ENCODE measurements at places on chromosomes 2 and 18.

DNA sequence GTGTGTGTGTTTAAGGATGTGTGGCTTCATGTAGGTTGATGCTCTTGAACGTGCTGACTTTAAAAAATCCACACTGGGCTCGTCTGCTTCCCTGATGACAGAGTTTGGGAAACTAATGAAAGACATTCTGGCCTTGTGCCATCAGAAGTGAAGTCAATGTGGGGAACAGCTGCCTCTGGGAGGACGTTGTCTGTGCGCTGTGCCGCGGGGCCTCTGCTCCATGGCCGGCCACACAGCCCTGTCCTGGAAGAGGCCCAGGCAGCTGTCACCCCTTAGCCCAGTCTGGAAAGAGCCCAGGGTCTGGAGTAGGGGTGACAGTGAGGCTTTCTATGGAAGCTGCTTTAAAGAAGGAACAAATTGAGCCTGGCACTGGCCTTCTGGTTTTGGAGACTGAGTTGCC lies 155.8 kb downstream of the SH3RF3 start:
- DNase-seq, result peak; percentile 17

GRCh38 chr2:198383392-198383791 lies 579.0 kb downstream of the PLCL1 start:
- no peak for DNase-seq

GRCh38 chr2:187951470-187952218 lies 340.0 kb upstream of the GULP1 start:
- DNase-seq, result no peak

DNA sequence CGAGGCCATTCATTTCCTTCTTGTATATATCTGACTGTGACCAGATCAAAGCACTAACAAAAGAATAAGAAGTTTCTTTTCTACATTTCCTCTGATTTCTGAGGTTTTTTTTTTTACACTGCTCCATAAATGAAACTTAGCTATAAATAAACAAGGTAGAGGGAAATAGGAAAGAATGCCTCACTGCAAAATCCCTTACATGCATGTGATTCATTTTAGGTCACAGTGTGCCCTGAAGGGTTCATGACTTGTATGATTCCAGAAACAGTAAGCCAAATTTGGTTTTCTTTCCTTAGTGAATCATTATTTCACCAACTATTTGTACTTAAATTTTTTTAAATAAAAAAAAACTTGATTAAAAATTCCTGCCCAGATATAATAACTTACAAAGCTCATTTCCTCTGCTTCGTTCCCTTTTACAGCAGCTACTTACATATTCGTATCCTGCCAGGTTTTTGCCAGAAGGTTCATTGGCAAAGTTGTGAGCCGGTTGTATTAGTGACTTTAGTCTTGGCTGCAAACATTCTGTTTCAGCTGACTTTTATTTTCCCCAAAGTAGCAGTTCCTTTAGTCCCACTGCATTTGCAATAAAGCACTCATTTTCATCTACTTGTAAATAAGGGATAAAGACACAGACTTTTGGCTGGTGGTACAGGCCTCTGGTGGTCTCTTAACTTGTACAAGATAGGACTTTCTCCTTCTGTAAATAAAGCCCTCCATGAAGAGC lies 58.6 kb downstream of the LRP2 start:
- DNase-seq, result no peak

- DNase-seq, result no peak
These were observed 31.5 kb downstream of the EPB41L5 start for GRCh38 chr2:120044336-120044735.

- peak; percentile 87 for DNase-seq
These were observed 377.1 kb upstream of the SLC39A10 start for GRCh38 chr2:195279840-195280427.

DNA sequence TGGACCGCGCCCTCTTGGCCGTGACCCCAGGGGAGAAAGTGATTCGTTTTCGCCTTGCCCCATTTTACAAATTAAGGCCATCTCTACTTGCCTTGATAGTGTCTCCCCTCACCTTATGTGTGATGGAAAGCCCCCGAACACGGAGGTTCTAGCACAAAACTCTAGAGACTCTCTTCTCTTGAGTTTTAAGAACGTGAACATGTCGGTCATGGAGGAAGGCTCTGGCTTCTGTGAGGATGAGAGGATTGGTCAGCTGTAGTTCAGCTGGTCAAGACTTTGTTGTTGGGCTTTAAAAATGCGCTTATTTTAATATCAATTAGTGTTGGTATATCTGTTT lies 828 bp downstream of the DYNC1I2 start:
- DNase-seq, result no peak

DNA sequence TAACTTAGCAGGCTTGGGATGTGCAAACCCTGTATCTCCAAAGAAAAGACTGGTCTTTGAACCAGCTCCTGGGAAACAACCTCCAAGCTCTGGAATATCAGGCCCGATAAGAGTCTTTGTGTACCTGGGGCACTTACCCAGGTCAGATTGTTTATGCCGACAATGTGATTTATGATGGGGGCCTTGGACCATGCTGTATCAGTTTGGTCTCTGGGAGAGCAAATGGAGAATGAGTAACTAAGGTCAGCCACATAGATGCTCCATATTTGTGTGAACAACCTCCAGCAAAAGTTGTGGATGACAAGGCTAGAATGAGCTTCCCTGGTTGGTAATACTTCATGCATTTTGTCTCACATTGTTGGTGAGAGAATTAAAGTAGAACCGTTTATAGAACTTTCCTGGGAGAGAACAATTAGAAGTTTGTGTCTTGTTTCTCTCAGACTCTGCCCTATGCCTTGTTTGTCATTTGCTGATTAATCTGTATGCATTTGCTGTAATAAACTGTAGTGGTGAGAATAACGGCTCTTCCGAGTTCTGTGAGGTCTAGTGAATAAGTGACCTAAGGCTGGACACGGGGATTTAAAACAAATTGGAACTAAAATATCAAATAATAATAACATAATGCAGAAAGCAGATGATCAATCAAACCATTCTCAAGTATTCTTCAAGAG lies 259.1 kb downstream of the XIRP2 start:
- DNase-seq, result no peak

DNA sequence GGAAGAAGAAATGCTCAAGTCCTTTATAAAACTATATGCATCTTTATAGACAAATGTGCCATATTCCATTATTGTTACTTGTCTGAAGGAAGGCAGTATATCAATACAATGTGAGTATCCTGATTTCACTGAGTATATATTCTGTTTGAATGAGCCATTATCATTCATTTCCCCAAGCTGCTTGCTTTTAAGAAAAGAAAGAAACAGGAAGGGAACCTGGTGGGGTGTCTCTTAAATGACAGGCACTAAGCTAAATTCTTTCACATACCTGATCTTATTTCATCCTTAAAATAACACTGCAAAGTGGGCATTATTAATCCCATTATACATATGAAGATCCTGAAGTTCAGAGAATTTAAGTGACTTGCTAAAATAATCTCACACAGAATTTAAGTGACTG lies 307.9 kb downstream of the SLC8A1 start:
- DNase-seq, result no peak

- DNase-seq, result no peak
These were observed 20.7 kb downstream of the SMIM21 start for GRCh38 chr18:75406491-75407445.

- no peak for DNase-seq
These were observed 249.0 kb downstream of the TRIB2 start for GRCh38 chr2:12965540-12966269.
